ENCODE measurements at places on chromosomes 5 and 9.

- no peak for DNase-seq
These were observed 49.2 kb upstream of the SPDL1 start for GRCh38 chr5:169534311-169534880.

DNA sequence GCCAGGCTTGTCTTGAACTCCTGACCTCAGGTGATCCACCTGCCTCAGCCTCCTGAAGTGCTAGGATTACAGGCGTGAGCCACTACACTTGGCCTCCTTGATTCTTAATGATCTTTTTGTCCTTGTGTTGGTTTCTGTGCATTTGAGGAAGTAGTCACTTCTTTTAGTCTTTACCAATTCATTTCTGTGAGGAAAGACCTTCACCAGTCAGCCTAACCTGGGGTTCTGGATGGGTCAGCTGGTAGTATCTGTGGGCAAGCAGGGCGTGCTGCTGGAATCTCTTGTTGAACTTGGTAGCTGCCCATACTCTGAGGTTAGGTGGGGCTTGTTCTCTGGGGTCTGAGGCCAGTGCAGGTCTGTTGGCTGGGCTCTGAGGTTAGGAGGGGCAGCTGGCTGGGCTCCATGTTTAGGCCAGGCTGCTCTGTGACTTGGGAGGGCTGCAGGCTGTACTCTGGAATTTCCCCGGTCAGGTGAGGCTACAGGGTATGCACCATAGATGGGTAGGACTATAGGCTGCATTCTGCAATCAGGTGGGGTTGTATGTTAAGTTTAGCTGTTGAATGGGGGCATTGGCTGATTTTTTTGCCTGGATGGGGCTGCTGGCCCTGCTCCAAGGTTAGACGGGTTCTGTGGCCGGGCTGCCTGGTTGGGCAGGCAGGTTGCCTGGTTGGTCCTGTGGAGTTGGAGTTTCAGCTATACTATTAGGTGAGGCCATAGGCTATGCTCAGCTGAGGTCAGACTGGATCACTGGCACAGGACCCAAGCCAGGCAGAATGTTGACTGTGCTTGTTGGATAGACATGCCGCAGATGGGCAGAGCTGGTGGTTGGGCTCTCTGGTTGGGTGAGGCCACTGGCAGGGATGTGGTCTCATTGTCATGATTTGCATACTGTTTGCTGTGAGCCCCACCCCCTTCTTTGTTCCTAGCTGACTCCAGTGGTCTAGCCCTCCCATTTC, 19.2 kb downstream of the UBAP1 start:
- no peak for DNase-seq

GRCh38 chr5:57232293-57233033, 58.6 kb downstream of the GPBP1 start:
- no peak for DNase-seq

GRCh38 chr9:33116860-33117259, 40.4 kb upstream of the SMU1 start:
- no peak for DNase-seq

DNA sequence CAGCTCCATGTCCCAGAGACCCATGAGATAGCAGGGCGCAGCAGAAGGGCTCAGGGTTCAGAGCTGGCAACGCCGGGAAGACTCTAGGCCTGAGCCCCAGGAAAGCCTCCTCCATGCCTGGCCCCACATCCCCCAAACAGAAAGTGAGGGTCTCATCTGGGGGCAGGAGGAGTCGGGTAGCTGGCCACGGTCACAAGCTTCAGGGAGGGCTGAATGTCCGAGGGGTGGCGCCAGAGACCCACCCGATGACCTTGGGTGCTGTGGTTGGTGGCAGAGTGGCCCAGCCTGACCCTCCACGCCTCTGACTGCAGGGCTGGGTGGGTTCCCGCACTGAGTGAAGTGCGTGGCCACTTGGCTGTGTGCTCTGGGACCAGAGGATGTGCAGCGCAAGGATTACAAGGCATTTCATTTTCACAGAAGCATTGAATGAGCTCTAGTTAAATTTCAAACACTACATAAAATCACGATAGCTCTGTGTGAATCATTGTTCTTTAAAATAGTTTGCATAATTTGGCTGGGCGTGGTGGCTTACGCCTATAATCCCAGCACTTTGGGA, 3.0 kb downstream of the C8G start:
- DNase-seq, result peak; percentile 50

DNA sequence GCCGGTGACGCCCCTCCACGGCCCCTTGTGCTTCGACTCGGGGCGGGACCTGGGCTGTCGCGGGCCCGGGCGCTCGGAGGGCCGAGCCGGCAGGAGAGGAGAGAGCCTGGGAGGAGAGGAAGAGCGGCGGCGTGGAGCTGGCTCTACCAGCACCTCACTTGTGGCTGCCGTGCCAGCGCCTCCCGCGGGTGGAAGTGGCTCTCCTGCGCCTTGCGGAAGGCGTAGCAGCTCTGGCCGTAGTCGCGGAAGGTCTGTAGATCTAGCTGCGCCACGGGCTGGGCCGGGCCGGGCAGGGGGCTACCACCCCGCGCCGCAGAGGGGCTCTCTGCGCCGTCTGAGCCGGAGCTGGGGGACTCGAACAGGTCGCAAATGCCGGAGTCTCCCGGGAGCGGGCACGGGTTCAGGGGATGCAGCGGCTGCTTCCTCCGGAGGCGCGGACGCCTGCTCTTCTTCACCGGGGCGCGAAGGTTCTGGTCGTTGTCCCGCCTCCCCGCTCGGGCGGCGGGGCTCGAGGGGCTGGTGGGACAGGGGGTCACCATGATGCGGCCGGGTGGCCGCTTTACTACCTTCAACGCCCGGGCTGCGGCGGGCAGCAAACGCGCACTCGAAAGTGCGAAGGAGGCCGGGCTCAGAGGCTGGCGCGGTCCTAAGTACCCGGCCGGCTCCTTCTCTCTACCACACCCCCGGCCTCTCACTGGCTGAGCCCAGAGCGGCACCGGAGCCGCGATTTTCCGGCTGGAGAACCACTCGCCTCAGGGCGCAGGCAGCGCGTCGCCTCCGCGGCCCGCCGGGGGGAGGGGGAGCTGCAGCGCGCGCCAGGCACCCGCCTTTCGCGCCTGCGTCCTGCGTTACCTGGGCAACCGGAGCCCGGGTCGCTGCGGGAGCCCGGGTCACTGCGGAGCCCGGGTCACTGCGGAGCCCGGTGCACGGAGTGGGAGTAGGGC, at the start of gene CCNO:
CCNO (minus strand) TSS at position 624 of the 944 bp plus-strand sequence; CDS start at position 539, 85 bp downstream.
- DNase-seq, result peak; percentile 41

- no peak for DNase-seq
These were observed 46.5 kb upstream of the VDAC1 start for GRCh38 chr5:134051305-134051704.

- no peak for DNase-seq
These were observed 87.4 kb downstream of the NRG2 start for GRCh38 chr5:139955616-139956273.

DNA sequence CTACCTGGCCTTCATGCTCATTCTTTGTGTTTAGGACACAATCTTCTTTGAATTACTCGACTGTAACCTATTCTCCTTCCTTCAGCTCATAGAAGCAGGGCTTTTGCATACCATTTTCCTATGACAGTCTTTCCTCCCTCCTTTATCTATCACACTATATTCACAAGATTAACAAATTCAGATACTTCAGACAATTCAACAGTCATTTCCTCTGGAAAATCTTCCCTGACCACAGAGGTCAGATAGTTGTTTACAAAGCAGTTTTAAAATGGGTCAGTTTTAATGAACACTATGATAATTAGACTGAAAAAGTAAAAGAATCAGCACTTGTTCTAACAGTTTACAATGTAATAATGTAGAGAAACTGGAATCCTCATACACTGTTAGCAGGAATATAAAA, 4.3 kb downstream of the CAAP1 start:
- DNase-seq, result no peak

DNA sequence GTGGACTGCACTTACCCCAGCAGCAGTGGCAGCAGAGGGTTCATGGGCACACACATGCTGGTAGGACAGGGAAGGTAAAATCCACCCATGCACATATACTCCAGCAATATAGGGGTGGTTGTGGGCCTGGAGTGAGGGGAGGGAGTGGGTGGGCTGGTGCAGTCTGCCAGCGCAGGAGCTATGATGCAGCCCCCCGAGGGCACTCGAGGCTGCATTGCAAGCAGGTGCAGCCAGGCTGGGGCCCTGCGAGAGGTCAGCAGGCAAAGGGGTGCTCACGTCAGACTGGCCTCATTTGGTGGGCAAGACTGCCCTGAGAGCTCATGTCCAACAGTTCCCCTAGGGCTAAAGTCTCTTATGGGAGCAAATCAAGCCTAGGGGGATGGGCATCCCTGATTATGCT, 32.4 kb upstream of the PCDHA1 start:
- no peak for DNase-seq

GRCh38 chr9:124370896-124371582, 44.2 kb downstream of the PSMB7 start:
- no peak for DNase-seq

DNA sequence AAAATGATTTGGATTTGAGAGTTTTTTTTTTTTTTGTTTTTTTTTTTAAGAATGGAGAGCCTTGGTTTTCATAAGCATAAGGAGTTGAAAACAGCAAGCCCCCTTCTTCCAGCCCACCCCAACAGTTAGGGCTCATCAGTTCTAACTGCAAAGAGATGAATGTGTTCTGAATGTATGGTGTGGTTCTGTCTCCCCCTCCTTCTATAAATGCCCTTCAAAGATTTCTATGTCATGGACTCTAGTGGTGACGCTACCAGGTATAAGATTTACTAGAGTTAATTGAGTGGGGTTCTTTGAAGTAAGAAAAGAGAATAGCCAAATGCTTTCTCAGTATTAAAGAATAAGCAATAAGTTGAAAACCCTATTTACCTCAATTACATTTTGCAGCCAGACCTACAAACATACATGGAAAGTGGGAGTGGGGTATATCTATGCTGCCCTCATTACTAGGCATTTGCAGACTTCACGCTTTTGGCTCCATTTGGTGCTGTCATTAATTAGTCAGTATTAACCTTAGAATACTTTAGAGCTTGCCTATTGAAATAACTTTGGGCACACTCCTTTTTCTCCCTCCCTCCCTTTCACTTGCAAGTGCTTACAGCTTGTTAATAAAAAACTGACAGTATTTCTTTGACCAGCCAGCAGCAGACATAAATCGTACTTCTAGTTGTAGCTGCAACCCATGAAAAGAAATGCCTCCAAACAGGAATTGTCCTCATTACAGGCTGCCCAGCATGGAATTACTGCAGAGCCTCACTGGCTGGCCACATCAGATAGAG, 667.2 kb upstream of the ZNF608 start:
- no peak for DNase-seq

- DNase-seq, result no peak
These were observed 352.1 kb upstream of the CDH18 start for GRCh38 chr5:20340126-20340525.

DNA sequence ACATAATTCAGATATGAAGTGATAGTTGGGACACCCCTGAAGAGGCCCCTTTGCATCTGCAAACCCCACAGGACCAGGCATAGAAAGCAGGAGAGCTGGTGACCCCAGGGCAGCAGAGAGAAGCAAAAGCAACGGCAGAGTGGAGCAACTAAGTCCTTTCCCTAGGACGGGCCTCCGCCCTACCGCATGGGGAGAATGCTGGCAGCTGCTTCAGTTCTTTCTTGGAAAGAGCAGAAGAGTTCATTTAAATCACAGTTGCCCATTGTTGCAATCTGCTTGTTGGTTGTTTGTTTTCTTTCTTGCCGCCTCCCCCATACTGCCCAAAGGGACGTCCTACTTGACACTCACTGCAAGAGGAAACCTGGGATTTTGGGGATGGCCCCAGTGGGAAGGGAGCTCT, 126.2 kb downstream of the ADAMTS16 start:
- DNase-seq, result no peak

- DNase-seq, result peak; percentile 81
These were observed 43.7 kb upstream of the TMEM252 start for GRCh38 chr9:68584189-68585033.

DNA sequence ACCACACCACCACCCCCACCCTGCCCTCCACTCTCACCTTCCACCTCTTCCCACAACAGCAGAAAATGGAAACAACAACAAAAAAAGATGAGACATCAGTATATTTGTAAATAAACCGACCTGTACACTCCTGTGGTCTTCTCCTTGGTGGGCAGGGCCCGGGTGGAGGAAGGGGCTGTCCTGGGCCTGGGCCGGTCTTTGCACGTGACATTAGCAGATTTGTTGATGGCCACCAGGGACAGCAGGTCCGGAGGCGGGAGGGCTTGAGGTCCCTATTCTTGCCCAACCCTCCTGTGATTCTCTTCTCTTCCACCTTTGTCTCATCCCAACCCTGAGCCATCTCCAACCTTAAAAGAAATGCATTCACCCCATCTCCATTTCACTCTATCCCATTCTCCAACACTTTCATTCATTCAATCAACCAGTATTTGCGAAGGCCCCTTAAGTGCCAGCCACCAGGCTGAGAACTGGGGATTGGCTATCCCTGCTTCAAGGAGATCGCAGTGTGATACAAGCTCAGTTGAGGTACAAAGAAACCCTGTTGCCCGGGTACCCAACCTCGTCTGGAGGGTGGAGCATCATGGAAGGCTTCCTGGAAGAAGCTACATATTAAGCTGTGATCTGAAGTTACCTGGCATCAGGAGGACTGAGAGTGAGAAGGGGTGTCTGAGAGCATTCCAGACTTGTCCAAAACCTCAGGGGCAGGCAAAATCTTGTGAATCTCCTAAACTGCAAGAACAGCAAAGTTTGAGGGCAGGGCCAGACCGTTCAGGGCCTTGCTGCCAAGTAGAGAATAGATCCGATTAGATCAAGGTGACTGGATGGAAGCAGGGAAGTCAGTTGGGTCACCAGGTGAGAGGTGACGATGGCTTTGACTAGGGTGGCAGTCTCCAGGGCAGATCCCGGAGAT, 87.4 kb downstream of the LMX1B start:
- DNase-seq, result no peak

- DNase-seq, result no peak
These were observed 102.6 kb downstream of the PDZD2 start for GRCh38 chr5:31741496-31741895.

DNA sequence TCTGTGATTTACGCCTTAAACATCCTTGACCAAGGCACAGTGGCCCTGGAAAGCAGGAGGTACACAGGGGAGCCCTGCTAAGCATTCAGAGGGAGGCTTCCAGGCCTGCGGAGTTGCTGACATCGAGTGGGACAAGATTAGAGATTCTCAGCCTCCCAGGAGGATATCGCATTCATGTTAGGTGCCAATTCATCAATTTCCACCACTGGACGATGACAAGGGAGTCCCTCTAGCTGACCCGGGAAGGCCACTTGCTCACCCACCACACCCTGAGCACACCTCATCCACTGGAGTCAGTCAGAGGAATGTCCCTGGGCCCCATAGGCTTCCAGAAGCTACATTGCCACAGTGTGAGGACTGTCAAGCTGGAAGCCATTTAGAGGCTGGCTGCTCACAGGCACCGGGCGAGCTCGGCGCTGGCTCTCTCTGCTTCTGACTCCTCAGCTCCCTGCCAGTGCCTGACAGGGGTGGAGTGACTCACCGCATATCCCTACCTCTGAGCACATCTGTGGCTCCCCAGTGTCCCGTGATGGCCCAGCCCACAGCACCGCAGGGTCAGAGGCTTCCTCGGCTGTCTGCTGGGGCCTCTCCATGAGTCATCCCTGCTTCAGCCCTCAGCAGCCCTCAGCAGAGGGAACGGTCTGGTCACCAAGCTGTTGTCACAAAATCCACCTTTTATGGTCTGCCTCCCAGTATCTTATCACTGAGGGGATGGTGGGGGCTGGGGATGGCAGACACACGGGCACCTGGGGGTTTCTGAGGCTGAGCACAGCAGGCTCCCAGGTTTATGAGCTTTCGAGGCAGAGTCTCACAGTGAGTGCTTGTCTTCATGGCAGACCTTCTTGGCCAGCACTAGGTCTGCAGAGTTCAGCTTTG, 117.5 kb downstream of the ZNF608 start:
- no peak for DNase-seq

All from immature natural killer cell (primary cell).